ENCODE measurements at places on chromosomes 4 and X. TPM values are rescaled to one million over a fixed set of nuclear protein-coding genes. Genes with fewer than 3 reads are reported as not detected.

GRCh38 chr4:188109157-188109755 is at the start of gene TRIML2:
Gene TRIML2 (minus strand): TSS chr4:188109603. CDS start chr4:188105368, 4,235 bp downstream.
- no peak for DNase-seq

DNA sequence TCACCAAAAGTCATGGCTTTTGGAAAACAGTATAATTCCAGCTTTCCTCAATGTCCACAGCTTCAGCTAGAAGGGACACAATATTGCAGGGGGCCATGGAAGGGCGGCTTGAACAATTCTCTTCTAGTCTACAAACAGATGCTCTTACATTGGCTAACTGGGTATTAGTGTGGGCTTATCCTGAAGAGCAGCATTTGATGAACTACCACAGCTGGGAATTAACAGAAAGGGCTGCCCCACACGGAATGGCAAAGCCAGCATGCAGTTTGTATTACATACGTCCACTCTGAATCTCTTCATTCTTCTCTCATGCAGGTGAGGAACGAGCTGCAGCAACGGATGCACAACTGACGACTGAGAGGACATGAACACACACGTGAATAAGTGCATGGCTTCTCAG is 13.0 kb upstream of the PDCL2 start:
- DNase-seq, result no peak

DNA sequence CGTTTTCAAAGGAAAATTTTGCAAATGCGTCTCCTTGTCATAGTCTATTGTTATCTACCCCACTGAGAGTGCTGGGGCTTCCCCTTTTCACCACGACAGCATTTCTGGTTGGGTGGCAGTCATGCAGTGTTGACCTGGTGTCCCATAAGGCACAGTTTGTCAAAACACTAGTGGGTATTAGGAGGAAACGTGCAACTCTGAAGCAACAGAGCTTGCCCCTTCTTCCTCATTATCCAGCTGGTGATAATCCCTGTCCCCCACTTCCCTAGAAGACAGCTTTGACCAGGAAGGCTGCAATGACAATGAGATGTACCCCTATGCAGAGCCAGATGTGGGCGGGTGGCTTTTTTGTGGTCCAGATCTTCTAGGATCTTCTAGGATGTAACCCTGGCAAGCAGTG is 1.8 kb downstream of the TBC1D1 start:
- no peak for DNase-seq

GRCh38 chr4:151409470-151410313 is 716 bp downstream of the FHIP1A start:
- no peak for DNase-seq

DNA sequence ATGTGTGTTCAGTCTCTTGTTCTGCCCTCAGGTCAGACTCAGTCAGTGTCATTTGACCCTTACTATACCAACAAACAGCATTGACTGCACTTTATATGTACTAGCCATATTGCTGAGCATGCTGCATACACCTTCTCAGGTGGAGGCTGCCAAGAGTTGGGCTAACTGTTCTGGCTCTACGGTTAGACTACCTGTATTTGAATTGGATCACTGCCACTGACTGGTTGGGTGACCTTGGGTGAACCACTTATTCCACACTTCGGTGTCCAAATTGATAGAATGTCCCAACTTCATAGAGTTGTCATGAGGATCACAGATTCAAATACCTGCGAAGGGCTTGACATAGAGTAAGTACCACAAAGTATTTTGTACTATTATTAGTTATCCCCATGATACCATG is 91.2 kb upstream of the GPR50 start:
- DNase-seq, result no peak

DNA sequence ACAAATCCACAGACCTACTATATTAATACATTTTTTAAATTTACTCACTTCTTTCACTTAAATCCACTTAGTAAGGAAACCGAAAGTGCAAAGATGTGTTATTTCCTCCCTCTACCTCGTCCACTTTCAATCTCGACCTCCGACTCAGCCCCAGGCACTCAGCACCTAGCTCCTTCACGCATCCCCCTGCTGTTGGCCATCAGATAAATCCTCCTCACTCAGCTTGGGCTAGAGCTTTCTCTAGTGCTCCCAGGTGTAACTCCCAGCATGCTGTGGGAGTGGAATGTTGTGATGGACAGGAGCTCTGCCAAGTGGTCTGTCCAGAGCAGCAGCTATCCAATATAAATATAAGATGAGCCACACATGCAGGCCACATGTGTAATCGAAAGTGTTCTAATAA is 26.7 kb upstream of the TEC start:
- DNase-seq, result no peak

DNA sequence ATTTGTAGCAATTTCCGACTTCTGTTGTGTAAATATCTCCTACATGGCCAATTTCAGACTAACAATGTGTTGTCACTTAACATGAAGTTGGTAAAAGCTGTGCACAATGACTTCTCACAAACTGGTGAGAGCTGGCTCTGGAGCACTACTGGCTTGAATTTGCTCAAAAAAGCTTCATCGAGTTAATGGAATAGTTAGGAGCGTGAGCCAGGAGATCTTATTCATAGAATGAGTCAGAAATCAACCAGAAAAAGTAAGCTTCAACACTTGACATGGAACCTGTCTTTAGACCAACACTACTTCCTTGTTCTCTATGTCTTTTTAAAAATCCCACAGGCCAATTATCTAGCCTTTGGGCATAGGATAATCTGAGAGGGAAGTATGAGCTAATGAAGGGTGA is 7.9 kb upstream of the CHRDL1 start:
- no peak for DNase-seq

GRCh38 chrX:151081016-151081415 is 95.4 kb upstream of the GPR50 start:
- DNase-seq, result no peak

DNA sequence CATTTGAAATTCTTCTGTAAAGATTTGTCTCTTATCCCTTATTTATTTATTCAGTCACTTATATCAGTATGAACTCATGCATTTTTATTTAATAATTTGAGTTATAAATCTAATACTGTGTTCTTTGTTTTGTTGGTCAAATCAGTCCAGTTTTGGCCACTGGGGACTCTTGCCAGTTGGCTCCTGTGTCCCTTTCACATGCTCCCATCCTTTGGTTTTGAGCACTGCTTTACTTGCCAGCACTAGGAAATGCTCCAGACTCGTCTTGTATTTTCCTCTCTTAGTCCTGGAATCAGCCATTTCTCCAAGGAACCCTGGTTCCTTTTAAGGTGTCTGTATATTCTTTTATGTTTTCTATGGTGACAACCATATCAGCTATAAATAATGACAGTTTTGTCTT is 28.1 kb downstream of the KANTR start:
- DNase-seq, result no peak

GRCh38 chr4:38870098-38870808 is 2.6 kb downstream of the FAM114A1 start:
- no peak for DNase-seq

DNA sequence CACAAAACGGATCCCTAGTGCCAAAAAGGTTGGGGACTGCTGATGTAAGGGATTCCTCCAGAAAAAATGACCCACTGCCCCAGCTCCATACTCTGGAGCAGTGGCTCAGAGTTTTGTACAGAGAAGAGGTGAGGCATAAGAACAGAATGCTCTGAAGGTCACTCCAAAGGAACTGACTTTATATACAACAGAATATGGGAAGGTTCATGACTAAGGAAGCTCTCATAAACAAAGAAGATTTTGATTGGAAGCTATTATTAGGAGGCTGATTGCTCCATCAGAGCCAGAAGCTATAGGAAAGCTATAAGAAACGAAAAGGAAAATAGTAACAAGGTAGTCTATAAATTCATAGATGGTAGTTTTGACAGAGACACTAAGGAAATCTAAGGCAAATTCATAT is 203.1 kb downstream of the SLC7A11 start:
- DNase-seq, result no peak

- no peak for DNase-seq
Observed at GRCh38 chr4:152099555-152099954, 338.7 kb upstream of the GATB start.

DNA sequence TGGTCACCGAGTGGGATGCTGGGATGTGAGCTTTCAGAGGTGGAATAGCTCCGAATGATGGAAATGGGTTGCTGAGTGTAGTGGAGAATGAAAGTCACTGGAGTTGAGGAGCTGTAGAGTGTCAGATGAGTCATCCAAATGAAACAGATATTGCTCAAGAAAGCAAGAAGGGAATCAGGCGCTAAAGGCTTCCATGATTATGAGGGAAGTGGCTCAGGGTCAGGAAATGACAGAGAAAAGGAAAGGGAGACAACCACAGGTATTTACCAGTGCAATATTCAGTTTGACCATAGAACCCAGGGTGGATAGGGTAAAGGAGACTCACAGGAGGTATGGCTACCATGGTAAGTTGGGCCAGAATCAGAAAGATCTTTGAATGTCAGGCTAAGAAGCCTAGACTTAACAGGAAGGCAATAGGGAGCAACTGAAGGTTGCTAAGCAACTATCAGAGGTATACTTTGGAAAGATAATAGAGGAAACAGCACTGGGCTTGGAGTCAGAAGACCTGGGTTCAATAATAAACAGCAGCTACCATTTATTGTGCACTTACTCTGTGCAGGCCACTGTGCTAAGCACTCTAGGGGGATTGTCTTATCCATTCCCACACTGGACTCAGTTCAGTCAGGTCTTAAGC is 11.7 kb downstream of the LAS1L start:
- DNase-seq, result no peak

GRCh38 chr4:3337811-3338210 is 45.0 kb downstream of the RGS12 start:
- DNase-seq, result no peak

The LUZP4 gene
- total RNA-seq, result not detected

The KLHL15 gene
- 13.2 TPM for total RNA-seq

The VSIG4 gene
- total RNA-seq, result 105 TPM

The FAM53A gene
- total RNA-seq, result 33.7 TPM

The LRCH2 gene
- total RNA-seq, result 5.7 TPM

The TACR3 gene
- not detected for total RNA-seq
